BJ (cell line): ENCODE measurements at places on chromosomes 13 and 19.

GRCh38 chr13:44407891-44408290, 34.3 kb downstream of the SERP2 start:
- DNase-seq: no peak

- DNase-seq: no peak
Measured at GRCh38 chr13:40961214-40961613, 57.9 kb downstream of the ELF1 start.

DNA sequence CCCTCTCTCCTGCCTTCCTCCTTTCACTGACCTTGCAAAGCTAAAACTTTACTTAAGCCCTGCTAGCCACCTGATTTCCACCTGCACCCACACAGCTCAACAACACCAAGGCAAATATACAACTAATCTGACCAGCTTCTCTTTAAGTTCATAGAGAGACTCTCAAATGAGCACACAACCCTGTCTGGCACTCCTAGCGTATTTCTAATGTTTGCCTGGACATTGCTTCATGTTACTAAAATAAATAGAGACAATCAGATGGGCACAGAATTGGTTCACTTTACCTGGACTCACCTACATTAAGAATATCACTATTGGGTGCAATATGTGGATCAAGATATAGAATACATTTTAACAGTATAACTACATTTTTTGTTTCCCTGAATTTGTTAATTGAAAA, 33.2 kb upstream of the RXFP2 start:
- DNase-seq: no peak

DNA sequence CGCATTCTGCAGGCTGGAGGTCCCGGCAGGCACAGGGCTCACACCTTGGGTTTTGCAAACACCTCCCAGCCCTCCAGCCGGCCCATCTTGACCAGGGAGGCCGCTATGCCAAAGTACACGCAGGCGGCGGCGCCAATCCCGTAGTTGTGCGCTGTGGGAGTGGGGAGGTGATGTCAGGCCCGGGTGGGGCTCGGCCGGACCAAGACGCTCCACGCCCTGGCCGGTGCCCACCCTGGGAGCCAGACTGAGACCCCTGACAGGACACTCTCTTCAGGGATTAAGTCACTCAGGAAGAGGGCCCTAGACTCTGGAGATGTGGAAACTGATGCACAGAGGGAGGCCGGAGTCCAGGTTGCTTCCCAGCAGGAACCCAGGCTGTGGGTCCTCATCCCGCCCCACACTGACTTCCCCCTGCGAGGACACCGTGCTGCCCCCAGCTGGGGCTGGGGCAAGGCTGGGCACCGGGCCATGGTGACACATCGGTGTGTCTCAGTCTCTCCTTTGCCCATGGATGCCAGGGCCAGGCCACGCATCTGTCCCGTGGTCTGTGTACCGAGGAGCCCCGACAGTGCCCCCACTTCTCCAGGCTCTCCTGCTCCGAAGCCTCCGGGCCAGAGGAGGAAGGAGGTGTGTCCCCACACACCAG, 8.8 kb downstream of the NDUFA11 start:
- DNase-seq: no peak

GRCh38 chr19:5804516-5805461, at the start of gene NRTN:
NRTN (plus strand) TSS chr19:5805067; CDS start chr19:5824166, 19,099 bp downstream.
- DNase-seq: no peak

- no peak for DNase-seq
Measured at GRCh38 chr13:71460211-71460610, 406.8 kb downstream of the DACH1 start.

GRCh38 chr13:30580852-30581502, 36.7 kb upstream of the USPL1 start:
- DNase-seq: no peak
